ENCODE measurements at places on chromosomes 6 and 20.

DNA sequence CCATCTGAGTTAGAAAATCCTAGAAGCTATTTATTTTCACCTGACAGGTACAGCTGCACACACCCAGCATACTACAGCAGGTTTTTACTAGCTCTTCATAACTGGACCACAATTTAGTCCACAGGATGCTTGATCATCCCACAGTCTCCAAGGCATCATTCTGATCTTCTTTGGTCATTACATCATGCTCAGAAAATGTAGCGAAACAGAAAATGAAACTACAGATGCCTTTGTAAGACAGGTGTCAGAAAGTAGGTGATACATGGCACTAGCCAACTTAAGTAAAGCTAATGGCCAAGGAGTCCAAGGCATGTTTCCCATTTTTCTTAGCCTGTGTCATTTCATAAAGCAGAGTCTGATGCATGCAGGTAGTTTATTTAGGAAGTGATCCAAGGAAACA lies 102.3 kb downstream of the HTR1B start:
- no peak for DNase-seq

DNA sequence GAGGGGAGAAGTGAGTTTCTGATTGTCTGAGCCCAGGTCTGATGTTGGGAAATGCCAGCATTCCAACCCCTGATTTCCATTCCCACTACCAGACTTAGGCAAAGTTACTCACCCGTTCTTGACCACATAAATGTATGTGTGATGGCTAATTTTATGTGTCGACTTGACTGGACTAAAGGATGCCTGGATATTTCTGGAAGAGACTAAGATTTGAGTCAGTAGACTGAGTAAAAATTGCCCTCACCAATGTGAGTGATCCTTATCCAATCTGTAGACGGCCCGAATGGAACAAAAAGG lies 95.8 kb upstream of the TAB2 start:
- no peak for DNase-seq

- no peak for DNase-seq
These were observed 42.2 kb upstream of the TNFAIP3 start for GRCh38 chr6:137824896-137825295.

GRCh38 chr6:117449549-117450439 lies 24.1 kb upstream of the ROS1 start:
- no peak for DNase-seq

DNA sequence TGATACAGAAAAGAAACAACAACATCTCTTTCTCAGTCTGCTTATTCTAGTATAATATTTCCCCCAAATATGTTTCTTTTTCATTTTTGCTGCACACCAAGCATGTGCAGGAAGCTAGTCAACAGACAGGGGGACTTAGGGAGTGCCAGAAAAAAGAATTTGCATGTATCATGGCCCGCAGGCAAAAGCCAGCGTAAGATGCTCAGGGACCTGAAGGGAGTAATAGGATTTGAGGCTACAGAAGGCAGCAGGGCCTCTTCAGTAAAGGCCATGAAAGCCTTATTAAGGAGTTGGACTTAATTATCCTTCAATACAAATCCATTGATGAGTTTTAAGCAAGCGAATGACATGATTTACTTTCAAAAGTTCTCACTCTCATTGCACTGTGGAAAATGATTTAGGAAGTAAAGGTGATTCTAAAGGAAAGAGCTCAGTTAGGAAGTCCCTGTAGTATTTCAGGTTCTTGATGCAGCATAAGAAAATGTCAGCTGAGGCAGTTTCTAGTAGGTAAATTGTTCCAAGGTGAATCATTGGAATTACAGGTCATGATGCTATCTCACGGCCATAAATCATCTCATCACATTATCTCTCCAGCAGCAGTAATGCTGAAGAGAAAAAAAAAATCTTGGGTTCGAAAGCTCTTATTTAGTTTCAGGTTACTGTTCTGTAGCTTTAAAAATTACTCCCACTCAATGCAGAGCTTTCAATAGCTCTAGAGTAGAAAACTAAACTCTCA lies 94.8 kb downstream of the PTCHD4 start:
- no peak for DNase-seq

DNA sequence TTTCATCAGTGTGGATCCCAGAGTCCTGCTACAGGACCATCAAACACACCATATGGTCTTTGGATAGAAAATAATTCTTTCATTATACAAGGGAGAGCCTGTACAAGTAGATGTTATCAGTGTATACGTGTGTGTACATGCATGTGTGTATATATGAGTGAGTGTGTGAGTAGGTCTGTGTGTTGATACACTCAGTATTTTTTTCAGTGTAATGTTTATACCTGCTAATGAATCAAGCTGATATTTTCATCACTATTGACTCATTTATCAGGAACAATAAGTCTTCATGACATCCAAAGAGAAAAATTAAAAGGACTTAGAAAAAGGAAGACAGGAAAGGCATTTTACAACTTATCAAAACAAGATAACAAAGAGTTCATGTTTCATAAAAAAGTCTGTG lies 66.5 kb downstream of the EPM2A start:
- no peak for DNase-seq

- DNase-seq, result no peak
These were observed 6.4 kb downstream of the PLTP start for GRCh38 chr20:45905505-45906079.

GRCh38 chr6:131125431-131125830 lies 9.8 kb upstream of the AKAP7 start:
- no peak for DNase-seq

DNA sequence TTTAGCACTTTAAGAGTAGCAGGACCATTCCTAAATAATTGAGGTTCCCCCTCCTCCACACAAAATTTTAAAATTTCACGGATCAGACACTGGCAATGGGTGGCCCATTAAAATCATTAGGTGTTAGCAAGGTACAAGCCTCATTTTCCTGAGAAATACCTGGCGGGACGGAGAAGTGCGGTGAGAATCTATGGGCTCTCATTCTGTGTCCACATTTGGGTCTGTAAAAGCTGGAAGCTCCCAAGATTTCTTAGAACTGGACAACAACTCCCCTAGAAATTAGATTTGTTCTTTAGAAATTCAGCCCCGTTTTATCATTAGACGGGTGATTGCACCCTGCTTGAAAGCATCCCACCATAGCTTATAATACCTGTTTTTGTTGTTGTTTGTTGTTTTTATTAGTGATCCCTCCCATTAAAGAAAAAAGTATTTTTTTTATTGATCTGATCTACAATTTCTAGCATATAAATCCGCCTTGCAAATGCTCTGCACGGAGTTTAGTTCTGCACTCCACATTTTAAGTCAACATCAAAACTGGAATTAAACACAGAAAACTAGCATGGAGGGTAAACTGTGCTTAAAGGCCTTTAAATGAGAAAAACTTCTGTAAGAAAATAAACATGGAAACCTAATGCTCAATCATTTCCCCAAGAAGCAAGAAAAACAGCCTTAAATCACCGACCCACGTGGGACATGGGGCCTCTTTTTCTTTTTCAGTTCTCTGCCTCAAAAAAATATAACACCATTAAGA lies 5.7 kb downstream of the SIM1 start:
- no peak for DNase-seq

- DNase-seq, result no peak
These were observed 624.1 kb downstream of the PKHD1 start for GRCh38 chr6:51463321-51463720.

DNA sequence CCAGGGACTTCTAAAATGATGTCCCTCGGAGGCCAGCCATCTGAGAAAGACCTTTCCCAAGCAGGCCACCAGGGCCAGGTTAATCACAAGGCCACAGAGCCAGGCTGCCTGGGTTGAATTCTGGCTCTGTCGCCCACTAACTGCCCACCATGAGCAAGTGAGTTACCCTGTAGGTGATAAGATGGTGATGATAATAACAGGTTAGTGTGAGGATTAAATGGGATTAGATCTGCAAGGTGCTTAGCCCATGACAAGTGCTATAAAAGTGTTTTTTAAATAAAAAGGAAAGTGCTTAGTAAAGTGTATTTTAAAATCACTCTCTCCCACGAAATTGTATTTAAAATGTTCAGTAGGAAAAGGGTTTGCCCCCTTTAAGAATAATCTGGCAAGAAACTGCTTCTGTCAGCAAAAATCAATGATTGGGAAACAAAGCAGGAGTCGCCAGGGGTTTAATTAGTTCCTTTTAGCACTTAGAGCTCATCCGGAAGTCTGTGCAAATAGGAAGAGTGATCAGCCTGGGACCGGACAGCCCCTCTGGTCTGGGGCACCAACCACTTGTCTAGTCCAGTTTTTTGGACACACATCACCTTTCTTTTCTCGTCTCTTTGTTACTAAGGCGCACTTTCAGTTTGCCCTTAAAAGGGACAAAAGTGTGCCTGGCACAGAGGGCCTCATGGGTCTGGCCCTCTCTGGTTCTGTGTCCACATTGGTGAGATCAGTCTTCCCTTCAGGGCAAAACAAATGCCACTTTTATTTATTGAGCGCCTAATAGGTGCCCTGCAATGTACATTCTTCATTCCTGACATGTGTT lies 150.4 kb downstream of the GRM4 start:
- no peak for DNase-seq

- DNase-seq, result no peak
These were observed 554.4 kb downstream of the KIF16B start for GRCh38 chr20:16018881-16019280.

GRCh38 chr6:130962966-130963365 lies 100.1 kb downstream of the EPB41L2 start:
- no peak for DNase-seq

GRCh38 chr6:6801635-6802218 lies 213.2 kb downstream of the LY86 start:
- DNase-seq, result no peak

DNA sequence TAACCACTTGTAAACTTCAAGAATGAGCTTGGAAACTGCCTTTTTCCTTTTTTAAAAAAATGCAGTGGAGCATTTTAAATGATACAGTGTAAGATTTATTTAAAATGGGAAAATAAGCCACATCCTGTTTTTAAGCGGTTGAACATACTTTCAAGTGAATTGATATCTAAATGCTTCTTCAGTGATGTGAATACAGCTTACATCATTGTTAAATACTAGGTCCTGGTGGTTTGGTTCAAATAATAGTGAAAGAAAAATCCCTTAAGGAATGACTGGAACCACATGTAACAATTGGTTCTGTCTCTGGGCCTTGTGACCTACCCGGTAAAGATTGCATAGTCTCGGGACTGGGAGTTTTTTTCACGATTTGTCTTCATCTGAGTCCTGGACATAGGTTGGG lies 44.2 kb downstream of the BMP6 start:
- DNase-seq, result no peak

DNA sequence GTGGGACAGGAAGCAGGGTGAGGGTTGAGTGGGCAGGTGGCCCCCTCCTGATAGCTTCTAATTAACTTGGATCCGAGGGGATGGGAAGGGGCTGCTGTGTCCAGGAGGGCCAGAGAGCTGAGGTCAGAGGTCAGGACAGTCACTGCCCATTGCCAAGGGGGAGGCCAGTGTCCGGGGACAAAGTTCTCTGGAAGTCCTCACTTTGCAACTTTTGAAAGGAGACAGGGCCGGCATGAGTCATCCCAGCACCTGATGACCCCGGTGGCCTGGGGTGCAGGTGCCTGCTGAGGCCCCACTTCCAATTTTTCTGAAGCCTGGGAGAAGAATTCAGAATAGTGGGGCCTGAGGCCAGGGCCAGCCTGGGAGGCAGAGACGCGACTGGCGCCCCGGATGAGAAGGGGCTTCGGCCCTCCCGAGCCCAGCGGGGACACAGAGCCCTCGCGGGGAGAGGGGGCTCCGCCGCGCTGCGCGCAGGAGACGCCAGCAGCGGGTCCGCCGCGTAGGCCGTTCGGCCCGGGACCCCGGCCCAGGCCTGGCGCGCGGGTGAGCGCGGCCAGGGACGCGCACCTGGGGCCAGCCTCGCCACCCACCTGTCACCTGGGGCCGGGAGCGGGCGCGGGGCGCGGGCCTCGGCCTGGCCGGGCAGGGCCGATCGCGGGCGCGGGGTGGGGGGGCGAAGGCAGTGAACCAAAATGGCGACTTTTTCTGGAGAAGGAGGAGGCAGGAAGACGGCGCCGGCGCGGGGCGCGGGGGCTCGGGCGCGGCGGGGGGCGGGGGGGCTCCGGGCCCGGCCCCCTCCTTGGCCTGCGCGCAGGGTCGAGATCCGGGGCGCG lies 586 bp downstream of the ZNF512B start:
- no peak for DNase-seq

GRCh38 chr20:56627122-56628014 lies 1.7 kb upstream of the TFAP2C start:
- no peak for DNase-seq

DNA sequence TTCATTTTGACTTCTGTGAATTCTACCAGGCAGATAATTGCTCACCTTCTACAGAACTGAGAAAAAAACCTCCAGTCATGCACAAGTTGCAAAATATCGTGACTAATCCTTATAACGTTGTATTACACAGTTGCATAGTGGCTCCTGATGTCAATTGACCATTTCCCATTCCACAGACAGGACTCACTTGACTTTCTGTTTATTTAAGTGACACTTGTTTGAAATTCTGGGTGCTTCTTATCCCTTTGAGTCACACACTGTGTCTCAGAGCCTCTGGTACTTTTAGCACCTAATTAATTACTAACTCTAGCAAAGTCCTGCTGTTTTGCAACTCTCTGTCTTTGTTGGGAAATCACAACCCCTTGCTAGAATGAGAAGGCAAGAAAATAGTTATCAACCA lies 16.2 kb upstream of the RSPO3 start:
- DNase-seq, result no peak

GRCh38 chr6:151175662-151176445 lies 63.9 kb upstream of the AKAP12 start:
- DNase-seq, result no peak

- no peak for DNase-seq
These were observed 51.9 kb upstream of the EDN1 start for GRCh38 chr6:12238219-12238618.

DNA sequence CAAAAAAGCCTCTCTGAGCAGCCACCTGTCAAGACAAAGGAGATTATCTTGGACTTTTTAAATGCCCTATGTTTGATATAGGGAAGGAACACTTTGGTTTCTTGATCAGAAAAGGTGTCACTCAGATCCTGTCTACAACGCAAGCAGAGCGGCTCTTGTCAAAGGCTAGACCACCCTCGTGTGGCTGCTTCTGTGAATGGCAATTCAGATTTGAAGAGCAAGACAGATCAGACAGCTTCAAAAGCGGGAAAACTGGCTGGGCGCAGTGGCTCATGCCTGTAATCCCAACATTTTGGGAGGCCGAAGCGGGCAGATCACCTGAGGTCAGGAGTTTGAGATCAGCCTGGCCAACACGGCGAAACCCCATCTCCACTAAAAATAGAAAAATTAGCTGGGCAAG lies 10.1 kb upstream of the NXT1 start:
- DNase-seq, result no peak

DNA sequence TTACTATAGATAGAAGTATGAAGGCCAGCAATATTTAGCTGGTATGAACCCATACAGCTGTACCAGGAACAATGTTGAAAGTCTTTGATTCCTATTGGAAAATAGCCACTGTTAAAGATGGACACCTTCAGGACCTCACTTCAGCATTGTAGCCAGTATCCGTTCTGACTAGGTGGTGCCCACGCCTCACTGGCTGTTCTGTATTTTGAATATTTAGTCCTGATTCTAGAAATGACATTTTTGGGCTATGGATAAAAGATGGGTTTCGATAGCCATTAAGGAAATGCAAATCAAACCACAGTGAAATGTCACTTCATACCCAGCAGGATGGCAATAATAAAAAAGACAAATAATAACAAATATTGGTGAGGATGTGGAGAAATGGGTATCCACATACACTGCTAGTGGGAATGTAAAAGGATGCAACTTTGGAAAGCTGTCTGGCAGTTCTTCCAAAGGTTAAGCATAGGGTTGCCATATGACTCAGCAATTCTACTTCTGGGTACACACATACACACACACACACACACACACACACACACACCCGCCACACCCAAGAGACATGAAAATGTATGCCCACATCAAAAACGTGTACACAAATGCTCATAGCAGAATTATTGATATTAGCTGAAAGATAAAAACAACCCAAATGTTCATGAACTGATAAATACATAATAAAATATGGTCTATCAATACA lies 56.8 kb downstream of the UTRN start:
- DNase-seq, result no peak
